Stimulated activated CD8-positive, alpha-beta memory T cell treated with anti-CD3 and anti-CD28 coated beads, Interleukin-4, amount 100 ng/mL, for 1 hour (primary cell): ENCODE measurements at places on chromosomes 13 and 19.
A peak's percentile ranks its signal among the peaks of the same experiment; 100 is the strongest.

- no peak for DNase-seq
These were observed 56.0 kb downstream of the STK24 start for GRCh38 chr13:98520674-98521449.

- DNase-seq, result no peak
These were observed at the start of gene F2RL3 for GRCh38 chr19:16888629-16889365. TSS of gene F2RL3 (plus strand) at chr19:16888999. CDS start at chr19:16889190, 191 bp downstream.

DNA sequence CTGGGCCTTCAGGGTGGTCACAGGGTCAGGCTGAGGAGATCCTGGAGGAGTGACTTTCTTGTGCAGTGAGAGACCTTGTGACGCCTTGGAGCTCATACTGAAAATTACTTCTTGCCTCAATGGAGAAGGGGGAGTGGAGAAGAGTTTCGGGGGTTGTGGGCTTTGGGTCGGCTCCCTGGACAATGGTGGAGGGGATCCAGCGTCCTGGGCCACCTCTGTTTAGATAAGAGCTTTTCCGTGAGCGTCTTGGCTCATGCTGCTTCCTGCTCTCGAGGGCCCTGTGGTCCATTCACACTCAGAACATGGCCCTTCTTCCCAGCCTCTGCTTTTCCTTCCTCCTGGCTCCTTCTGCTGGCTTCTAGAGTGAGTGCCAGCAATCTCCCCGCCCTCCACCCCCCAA is 81.9 kb downstream of the FLT1 start:
- no peak for DNase-seq

- peak; percentile 70 for DNase-seq
These were observed 278 bp upstream of the ZNF274 start for GRCh38 chr19:58182577-58182988.

- DNase-seq, result peak; percentile 43
These were observed 130.3 kb upstream of the LSM14A start for GRCh38 chr19:34041925-34042521.

- DNase-seq, result peak; percentile 74
These were observed 22.6 kb downstream of the IPO5 start for GRCh38 chr13:97975848-97976609.

DNA sequence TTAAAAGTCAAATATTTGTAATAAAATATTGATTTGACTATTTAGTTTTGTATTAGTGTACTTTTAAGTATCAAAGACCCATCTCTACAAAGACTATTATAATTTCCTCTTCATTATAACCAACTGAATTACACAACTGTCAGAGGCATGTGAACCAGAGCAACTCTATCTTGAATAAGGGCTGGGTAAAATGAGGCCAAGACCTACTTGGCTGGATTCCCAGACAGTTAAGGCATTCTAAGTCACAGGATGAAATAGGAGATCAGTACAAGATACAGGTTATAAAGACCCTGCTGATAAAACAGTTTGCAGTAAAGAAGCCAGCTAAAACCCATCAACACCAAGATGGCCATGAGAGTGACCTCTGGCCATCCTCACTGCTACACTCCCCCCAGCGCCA is 36.2 kb upstream of the ATP12A start:
- no peak for DNase-seq

- no peak for DNase-seq
These were observed 11.1 kb downstream of the DAZAP1 start for GRCh38 chr19:1418496-1418775.

DNA sequence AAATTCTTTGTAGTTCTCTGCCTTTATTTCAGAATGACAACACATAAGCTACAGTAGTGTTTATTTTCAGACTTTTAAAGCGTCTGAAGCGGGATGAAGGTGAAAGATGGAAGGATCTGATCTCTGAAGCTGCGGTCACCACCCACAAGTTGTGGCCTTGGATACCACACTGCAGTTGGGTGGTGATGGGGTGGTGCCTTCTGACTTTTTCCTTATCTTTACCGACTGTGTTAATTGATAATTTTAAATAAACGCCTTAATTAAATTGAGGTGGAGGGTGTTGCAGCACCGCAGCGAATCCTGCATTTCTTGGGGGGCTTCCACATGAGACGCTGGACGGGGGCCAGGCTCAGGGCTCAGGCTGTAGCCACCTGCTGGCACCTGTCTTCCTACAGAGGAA is 1.3 kb downstream of the TFDP1 start:
- DNase-seq, result no peak

DNA sequence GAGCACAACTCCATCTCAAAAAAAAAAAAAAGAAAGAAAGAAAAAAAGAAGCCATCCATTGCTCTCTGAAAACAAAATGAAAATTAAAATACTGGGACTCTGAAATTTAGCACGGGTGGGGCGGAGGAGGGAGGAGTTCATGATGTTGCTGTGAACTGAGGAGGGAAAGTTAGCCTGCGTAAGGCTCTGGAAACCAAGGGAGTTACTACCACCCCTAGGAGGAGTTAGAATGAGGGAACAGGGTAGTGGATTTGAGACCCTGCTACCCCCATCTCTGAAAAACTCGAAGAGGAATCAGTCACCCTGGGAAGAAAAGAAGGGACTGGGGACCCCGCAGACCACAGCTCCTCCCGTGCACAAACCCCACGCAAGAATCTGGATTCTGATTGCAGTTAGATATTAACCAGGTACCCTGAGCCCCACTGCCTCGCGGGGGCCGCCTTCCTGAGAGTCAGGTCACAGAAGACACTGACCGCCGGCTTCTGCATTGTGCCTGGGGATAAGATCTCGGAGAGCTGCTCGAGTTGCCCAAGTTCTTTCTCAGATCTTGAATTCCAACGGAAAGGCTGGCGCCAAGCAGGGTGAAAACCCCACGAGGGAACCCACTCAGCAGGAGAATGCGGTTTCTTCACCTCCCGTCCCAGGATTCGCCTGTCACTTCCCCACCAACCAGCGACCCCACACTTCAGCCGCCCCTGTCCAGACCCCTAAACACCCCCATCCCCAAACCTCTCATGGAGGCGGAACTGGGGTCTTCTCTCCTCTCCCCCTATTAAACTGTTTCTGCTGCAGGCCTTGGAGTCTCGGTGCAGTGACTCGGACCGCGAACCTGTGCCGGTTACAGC is 870 bp downstream of the ZNF442 start:
- no peak for DNase-seq

GRCh38 chr13:110274687-110275086 is 32.3 kb downstream of the COL4A1 start:
- no peak for DNase-seq

DNA sequence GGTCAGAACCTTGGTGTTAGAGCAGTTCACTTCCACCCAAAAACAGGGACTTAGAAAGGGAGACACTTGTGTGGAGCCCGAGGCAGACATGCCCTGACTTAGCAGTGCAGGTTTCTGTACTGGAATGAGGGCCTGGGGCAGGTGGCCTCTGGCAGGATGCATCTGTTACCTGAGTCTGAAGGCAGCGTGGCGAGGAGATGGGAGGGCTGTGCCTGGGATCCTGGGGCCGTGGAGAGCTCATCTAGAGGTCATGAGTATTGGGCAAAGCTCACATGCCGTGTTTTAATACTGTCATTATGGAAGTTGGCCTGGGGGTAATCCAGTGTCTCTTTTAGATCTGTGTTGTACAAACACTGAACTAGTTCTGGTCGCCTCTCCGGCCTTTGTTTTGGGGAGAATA is 21.4 kb downstream of the KDM4B start:
- no peak for DNase-seq
